CD4-positive, alpha-beta T cell treated with Interleukin-2 at 100 ng/mL for 4 hours (primary cell): ENCODE measurements at places on chromosomes 5 and 9.

GRCh38 chr5:170818232-170818631 is 34.7 kb downstream of the GABRP start:
- no peak for DNase-seq

DNA sequence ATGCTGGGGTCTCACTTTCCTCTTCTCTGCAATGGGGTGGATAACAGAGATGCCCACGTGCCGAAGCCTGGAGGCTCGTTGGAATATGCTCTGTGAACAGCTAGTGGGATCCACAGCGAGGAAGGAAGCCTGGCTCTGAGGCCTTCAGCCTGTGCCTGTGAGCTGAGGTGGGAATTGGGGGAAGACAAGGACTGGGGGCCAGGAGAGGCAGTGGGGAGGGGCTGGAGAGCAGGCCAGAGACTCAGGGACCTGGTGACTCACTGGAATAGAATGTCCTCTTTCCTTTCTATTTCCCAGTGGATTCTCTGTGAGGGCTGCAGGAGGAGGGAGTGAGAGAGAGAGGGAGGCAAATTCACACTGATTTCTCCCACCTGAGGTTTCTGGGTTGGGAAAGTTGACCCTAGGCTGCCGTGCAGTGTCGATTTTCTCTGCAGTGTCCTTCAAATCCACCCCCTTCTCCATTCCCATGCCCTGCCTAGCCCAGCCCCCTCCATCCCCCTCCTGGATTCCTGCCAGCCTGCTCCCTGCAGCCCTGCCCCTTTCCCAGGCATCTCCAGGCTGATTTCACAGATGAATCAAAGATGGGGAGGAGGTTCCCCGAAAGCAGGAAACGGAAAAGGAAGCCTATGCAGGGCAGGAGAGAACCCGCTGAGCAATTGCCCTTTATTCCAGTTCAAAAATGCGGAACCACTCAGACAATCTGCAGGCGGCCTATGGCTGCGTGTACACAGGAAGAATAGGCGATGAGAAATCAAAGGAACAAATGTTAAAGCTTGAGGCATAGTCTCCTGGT is 1.4 kb upstream of the SPAAR start:
- DNase-seq: no peak

DNA sequence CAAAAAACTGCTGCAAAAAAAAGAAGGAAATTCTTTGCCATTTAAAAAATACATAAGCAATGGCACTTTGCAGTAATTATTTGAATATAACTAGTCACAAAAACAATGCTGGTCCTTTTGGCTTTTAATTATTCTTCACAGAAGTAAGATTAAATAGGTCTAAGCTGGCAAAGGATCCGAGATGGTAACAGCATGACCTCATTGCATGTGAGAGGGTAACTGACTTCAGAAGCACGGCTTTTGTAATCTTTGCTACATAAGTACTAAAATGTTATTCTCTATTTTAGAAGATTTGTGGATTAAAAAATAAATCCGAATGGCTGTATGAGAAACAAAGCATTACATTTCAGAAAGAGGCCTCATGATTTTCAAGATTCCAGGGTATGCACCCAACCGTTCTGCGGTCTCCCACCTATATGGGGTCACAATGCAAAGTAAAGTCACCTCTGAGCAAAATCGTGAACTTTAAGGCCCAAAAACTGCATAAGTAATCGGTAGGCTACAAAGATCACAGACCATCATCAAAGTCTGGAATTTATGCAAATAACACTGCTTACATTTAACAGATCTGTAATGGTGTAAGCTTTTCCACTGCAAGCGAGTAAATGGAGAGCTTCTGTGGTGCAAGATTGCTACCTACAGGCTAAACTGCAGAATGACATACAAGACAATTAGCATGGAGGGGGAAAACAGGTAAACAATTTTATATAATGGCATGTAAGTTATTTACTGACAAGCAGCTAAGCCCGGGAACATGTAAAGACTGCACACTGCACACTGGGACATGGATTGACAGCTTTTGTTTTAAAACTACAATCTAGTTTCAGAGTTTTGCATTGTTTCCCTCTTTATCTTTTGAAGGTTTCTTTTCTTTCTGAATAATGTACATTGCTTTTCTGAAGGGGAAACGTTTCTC is 231.6 kb downstream of the SLF1 start:
- DNase-seq: peak; percentile 50

- no peak for DNase-seq
These were observed 136.5 kb downstream of the CCDC192 start for GRCh38 chr5:127839496-127840197.

GRCh38 chr9:121082075-121082474 is 7.3 kb downstream of the CNTRL start:
- no peak for DNase-seq

GRCh38 chr5:139903795-139904565 is 108.4 kb downstream of the PSD2 start:
- DNase-seq: no peak

- no peak for DNase-seq
These were observed 345.5 kb upstream of the PAPPA start for GRCh38 chr9:115808108-115808507.

- DNase-seq: no peak
These were observed 3.6 kb downstream of the MGAT4B start for GRCh38 chr5:179802950-179803562.

GRCh38 chr9:19416143-19416542 is 7.3 kb downstream of the ACER2 start:
- DNase-seq: no peak

DNA sequence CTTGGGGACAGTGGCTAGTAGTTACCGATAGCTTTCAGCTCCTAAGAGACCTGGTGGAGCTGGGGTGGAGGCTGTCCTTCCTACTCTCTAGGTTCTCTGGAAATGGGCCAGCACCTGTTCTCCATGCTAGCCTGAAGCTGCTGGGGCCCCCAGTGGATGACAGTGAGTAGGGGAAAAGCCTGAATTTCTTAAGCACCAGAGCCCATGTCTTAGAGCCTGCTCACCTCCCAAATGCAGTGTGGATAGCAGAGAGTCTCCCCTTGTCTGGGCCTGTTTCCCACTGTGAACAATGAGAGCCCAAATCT is 105.8 kb downstream of the DAB2IP start:
- DNase-seq: no peak

- DNase-seq: no peak
These were observed 23.0 kb downstream of the GLIS3 start for GRCh38 chr9:4276856-4277255.

DNA sequence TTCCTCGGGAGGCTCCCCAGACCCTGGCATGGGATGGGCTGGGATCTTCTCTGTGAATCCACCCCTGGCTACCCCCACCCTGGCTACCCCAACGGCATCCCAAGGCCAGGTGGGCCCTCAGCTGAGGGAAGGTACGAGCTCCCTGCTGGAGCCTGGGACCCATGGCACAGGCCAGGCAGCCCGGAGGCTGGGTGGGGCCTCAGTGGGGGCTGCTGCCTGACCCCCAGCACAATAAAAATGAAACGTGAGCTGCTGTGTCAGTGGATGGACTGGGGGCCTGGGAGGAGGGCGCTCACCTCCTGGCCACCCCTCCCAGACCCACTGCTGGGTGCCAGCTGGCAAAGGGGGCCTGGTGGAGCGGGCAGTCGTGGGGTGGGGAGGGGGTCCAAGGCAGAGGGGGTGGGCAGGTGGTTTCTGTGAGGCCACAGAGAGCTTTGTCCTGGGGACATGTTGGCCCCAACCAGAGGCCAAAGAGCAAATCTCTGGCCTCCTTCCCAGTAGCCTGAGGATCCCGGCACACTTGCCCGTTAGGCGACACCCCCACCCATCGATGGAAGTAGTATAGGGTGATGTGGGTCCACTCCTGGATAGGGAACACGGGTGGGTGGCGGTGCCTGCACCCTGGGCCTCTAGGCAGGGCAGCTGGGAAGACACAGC is 9.8 kb downstream of the EGFL7 start:
- DNase-seq: no peak

GRCh38 chr9:13387734-13388067 is 108.2 kb upstream of the MPDZ start:
- no peak for DNase-seq

GRCh38 chr5:16902846-16903245 is 33.2 kb downstream of the MYO10 start:
- no peak for DNase-seq

GRCh38 chr5:179901915-179902762 is 5.6 kb downstream of the TBC1D9B start:
- DNase-seq: no peak

GRCh38 chr5:157109744-157110143 is 900 bp upstream of the HAVCR2 start:
- DNase-seq: peak; percentile 50

- DNase-seq: no peak
These were observed 14.3 kb downstream of the ARHGAP26 start for GRCh38 chr5:142784401-142784955.

DNA sequence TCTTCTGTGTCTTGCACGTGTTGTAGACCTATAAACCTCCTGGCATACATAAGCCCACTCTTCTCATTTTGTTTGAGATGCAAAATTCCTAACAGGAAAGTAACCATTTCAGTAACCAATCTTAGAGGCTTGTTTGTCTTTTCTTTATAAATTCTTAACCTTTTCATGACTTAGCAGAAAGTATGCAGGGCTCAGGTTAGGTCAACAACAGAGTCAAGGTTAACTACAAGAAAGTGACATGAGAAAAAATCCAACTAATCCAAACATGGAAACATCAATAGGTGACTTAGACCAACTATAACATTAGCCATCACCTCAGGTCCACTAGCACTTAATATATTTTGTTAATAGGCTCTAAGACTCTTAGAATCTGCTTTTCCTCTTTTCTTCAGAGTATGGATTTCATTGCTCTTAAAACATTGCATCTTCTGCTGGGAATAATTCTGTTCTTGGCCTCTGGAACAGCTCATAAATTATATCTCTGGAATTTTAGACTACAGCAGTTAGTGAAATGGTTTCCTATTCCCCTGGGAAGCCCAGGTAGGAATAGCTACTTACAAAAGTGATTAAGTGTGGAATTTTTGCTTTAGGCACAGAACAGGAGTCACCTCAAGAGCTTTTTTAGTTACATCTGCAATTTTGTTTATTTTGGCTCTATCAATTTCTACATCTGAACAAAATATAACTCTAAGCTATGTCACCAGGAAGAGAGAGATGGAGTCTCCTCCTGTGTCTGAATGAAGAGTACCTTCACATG is 155.3 kb upstream of the ANKRD55 start:
- no peak for DNase-seq

DNA sequence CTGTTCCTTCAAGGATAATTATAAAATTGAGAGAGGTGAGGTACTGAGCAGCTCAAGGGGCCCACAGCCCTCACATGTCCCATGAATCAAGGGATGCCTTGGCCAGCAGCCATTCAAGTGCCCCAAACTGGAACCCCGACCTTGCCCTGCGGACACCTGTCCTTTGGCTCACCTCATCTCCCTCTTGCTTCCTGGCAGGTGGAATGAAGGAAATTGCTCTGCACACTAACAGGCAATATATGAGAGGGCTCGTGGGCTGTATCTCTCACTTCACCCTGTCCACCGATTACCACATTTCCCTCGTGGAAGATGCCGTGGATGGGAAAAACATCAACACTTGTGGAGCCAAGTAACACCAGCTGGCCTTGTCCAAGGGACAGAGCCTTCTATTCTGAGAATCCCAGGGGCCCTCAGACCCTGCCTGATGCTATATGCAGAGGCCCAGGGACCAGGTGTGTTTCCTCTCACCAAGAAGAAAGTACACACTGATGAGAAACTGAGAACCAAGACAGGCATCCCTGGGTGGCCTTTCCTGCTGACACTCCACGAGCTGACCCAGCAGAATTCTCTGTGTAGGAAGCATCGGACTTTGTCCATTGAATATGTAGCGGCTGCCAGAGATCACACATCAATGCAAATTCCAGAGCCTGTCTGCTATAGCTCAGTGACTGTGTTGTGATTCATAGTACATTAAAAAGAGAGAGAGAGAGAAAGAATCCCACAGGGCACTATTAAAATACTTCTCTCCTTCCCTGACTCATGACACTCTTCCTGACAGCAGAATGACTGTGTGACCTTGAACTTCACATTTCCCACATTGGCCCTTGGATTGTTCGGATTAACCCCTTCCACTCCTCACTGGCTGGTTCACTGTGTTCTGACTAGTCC is 92.6 kb downstream of the LIFR start:
- DNase-seq: no peak

- no peak for DNase-seq
These were observed 11.9 kb downstream of the LCN1 start for GRCh38 chr9:135533113-135533512.

DNA sequence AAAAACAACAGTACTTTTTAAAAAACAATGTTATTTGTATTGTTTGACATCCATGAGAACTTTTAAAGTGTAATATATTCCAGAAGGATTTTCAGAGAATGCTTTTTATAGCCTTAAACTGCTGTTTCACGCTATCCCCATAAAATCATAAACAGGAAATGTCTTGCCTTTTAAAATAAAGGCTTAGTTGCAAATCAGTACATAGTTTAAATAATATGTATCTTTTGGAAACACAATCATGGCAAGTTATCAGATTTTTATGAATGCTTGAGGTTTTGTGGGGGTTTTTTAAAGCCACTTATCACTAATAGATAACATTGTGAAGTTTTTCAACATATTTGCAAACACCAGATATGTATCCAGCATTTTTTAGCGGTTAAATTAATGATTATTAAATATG is 37.2 kb upstream of the F2RL2 start:
- no peak for DNase-seq

DNA sequence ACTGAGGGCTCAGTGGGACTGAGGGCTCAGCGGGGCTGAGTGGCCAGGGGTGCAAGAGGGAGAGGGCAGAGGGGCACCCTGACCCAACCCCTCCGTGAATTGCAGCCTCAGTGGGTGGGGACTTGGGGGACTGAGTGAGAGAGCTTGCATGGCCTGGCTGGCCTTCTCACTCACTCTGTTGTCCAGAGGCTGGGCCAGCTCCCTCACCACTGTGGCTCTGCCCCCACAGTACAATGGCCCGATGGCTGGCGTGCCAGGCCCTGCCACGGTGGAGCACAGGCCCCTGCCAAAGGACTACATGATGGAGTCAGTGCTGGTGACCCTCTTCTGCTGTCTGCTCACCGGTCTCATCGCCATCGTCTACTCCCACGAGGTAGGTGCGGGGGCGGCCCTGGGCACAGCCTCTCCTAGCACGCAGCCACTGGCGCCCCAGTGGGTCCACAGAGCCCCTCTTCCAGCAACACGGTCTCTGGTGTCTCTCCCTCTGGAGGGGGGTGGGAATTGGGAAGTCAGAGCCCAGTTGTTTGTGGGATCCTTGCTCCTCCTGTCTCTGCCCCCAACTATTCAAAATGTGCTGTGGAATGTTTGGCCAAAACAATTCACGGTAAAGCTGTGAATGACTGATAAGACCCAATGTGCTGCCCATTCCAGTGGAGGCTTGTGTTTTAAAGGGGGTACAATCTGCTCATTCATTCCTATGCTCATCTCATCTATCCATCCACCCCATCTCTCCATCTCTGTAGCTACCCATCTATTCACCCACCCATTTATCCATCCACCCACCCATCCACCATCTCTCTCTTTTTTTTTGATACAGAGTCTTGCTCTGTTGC is 10.7 kb downstream of the PRRT1B start:
- DNase-seq: no peak

DNA sequence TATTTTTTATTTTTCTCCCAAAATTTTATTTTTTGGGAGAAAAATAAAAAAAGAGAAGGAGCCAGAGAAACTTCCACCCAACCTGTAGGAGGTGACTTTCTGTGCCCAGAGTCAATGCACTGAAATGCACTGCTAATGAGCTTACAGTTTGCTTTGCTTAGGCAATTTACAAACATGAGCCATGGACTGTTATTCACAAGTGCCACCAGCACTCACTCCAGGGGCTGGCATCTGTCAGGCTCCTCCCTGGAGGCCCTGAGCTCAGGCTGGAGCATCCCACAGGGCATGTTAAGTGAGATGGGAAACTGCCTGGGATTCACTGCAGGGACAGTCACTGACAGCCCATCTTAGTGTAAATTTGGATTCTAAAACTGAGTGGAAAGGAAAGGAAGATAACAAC is 74.9 kb downstream of the FANCC start:
- no peak for DNase-seq

- DNase-seq: no peak
These were observed 169.3 kb downstream of the PAX5 start for GRCh38 chr9:36864491-36865410.
